Lung (tissue), 17 donors: ENCODE measurements at places on chromosomes 2 and 18. TPM values are rescaled to one million over a fixed set of nuclear protein-coding genes. Genes with fewer than 3 reads are reported as not detected.
A peak's percentile ranks its signal among the peaks of the same experiment; 100 is the strongest.

DNA sequence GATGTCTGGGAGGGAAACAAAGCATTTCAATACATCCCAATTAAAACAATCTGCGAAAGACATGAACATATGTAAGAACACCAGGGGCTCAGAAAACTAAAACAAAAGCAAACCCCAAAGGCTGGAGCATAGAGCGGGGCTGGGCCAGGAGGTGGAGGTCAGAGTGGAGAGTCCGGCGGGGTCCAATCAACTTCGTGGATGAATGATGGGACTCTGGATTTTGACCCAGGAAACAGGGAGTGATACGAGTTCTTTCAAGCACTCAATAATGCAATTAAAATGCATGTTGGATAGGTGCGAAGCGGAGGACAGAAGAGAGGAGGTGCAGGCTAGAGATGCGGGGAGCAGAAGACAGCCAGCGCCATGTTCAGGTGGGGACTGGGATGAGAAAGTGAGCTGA, 200.7 kb upstream of the PXDN start:
- no peaks in the 10 kb centered on the region for H3K36me3 ChIP-seq
- H3K27ac ChIP-seq: no peak overlapping the region

The MYO7B gene
- polyA plus RNA-seq: 1.6 TPM

The MOCOS gene
- 4.1 TPM for polyA plus RNA-seq

GRCh38 chr18:5455674-5456073, 88.1 kb downstream of the EPB41L3 start:
- H3K27ac ChIP-seq: no peak overlapping the region
- H3K4me3 ChIP-seq: no peak overlapping the region
- DNase-seq: no peak
- no peaks in the 10 kb centered on the region for H3K36me3 ChIP-seq
- no peaks in the 10 kb centered on the region for H3K27me3 ChIP-seq

GRCh38 chr18:47893047-47893446, 37.4 kb downstream of the SMAD2 start:
- peaks cover 17% of the 10 kb centered on the region for H3K36me3 ChIP-seq
- H3K27ac ChIP-seq: no peak overlapping the region
- no peaks in the 10 kb centered on the region for H3K27me3 ChIP-seq

DNA sequence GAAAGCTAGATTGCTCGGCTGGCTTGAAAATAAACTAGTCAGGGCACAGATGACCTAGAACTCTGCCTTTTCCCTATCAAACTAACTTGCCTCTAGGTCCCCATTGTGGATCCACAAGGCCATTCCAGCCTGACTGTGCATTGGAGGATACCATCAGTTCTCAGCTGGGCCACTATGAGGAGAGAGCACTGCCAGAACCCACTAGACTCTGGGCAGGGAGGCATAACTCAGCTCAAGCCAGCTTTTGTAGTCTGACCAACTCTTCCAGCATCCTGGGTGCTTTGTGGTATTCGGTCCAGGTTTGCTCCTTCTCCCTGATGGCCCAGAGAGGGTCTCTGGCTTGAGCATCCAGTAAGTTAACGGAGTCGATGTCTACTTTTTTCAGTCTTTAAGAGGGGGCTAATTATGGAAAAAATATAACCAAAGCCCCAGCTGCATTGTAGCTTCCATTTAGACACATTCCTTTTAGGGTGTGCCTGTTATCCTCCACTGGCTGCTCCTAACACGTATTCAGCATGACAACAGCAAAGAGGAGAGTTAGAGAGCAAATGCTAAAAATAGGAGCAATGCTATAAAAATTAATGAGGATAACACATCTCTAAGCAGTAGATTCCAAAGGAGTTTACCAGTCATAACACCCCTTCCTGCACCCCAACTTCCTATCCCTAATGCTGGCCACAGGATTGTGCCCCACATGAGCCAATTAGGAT, 15.2 kb downstream of the GKN2 start:
- no peaks in the 10 kb centered on the region for H3K27me3 ChIP-seq
- H3K4me3 ChIP-seq: no peak overlapping the region
- no peaks in the 10 kb centered on the region for H3K36me3 ChIP-seq
- DNase-seq: no peak

- no peak overlapping the region for H3K27ac ChIP-seq
- H3K4me3 ChIP-seq: no peak overlapping the region
- H3K27me3 ChIP-seq: no peaks in the 10 kb centered on the region
- DNase-seq: no peak
Observed at GRCh38 chr2:48134704-48135103, 228.4 kb upstream of the FBXO11 start.

DNA sequence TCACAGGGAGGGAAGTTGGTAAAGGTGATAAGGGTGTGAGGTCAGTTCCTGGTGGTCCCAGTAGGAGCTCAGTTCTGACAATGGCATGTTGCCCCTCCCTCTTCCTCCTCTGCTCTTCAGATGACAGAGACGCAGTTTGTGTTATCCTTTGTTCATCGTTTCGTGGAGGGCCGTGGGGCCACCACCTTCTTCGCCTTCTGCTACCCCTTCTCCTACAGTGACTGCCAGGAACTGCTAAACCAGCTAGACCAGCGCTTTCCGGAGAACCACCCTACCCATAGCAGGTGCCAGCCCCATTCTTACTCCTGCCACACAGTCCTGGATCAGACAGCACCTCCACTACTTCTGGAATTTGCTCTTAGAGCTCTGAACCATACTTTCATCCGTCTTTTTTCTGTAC, 2.3 kb downstream of the AGBL5 start:
- no peak overlapping the region for H3K27ac ChIP-seq
- peaks cover 16% of the 10 kb centered on the region for H3K4me1 ChIP-seq
- no peak for DNase-seq
- no peaks in the 10 kb centered on the region for H3K27me3 ChIP-seq

GRCh38 chr2:16381511-16381910, 284.1 kb downstream of the CYRIA start:
- no peaks in the 10 kb centered on the region for H3K27me3 ChIP-seq
- H3K36me3 ChIP-seq: no peaks in the 10 kb centered on the region
- no peak overlapping the region for H3K4me3 ChIP-seq
- no peak for DNase-seq
- peaks cover 10% of the 10 kb centered on the region for H3K4me1 ChIP-seq

The GATA6 gene
- polyA plus RNA-seq: 11.5 TPM

DNA sequence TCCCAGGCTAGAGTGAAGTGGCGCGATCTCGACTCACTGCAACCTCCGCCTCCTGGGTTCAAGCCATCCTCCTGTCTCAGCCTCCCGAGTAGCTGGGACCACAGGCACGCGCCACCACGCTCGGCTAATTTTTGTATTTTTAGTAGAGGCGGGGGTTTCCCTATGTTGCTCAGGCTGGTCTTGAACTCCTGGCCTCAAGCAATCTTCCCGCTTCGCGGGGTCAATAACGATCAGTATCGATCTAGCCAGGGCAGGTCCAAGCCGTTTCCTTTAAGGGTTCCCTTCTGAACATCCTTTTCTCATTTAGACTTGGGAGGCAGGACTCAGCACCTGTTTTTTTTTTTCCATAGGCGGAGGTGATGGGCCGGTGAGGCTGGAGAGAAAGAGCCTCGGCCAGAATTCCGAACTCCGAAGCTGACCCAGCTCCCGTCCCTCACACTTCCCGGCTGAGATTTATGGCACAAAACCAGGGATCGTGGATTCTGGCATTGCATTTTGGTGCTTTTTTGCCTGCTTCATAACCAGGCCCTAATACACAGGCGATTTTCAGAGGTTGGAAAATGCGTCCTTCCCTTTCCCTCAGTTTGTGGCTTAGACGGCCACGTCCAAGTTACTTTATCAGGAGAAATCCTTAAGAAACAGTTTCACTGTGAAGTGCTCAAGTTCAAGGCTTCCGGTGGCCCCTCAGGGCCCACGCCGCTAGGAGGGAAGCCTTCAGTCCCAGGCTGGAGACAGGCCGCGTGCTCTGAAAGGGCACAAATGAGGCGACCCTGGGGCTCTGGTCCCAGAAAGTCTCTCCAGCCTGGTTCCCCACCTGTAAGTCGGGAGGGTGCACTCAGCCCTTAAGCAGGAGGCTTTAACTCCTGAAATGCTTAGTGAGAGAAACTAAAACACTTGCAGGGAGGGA, 998 bp upstream of the SLC66A3 start:
- peak overlapping the region; percentile 95 for H3K27ac ChIP-seq
- no peak for DNase-seq
- no peaks in the 10 kb centered on the region for H3K27me3 ChIP-seq
- H3K4me3 ChIP-seq: no peak overlapping the region
- peaks cover 10% of the 10 kb centered on the region for H3K4me1 ChIP-seq

DNA sequence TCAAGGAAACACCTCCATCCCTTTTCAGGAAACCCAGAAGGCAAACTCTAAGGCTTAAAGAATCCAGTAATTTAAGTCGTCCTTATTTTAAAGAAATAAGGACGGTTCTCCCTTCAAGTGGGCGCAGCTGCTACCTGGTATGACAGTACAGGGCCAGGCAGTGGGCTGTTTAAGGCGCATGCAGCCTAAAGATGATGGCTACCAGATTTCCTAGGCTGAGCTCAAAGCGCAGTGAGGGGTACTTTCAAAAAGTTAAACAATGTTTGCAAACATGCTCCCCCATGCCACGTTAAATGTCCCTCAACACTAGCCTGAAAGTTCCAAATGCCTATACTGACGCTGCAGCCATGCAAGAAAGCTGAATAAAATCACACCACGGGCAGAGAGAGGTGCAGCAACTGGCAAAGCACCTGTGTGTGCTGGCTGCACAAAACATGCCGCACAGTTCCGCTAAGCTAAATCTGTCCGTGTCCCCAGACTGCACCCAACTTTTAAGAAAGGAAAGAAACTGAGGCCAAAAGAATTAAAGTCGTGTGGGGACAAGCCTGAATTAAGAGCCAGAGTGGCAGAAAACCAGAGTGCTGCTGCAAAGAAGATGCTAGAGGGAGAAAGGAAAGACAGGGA, 583 bp downstream of the HIBCH start:
- H3K36me3 ChIP-seq: no peaks in the 10 kb centered on the region
- no peak for DNase-seq
- H3K27ac ChIP-seq: peak overlapping the region; percentile 97
- H3K4me1 ChIP-seq: peaks cover 8% of the 10 kb centered on the region
- no peaks in the 10 kb centered on the region for H3K27me3 ChIP-seq

GRCh38 chr18:22026362-22026761, 143.0 kb upstream of the GATA6 start:
- H3K4me1 ChIP-seq: no peaks in the 10 kb centered on the region
- DNase-seq: no peak
- no peak overlapping the region for H3K27ac ChIP-seq
- H3K4me3 ChIP-seq: no peak overlapping the region
- H3K36me3 ChIP-seq: no peaks in the 10 kb centered on the region
- H3K27me3 ChIP-seq: no peaks in the 10 kb centered on the region

The ANKRD36B gene
- 18.0 TPM for polyA plus RNA-seq

The RNF125 gene
- 1.4 TPM for polyA plus RNA-seq

DNA sequence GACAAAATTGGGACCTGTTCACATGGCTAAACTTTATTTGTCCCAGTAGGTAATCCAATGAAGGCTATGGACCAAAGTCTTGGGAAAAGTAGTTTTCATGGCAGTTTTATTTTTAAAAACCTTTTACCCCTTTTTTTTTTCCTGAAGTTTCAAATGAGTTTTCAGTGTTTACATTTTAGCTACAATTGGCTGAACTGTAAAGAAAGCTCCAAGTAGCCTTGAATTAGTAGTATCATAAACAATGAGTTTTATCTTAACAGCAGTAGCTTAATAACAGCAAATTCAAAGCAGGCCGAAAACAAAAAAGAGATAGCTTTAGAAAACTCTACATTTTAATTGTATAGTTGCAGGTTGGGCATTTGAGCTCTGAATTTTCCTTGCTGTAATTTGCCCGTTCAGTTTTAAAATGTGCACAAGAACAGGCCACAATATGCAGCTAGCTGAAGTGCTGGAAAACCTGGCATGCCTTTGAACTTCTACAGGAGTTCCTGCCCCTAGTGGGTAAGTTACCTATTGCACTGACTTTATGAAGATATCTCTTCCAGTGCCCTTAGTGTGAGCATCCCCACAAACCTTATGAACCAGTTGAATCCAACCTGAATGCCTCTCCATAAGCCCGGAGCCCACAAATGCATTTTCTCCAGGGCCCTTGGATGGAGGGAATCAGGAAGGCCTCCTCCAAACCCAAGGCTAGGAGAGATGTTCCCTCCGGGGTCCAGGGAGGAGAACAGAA, 106.7 kb downstream of the XRCC5 start:
- peaks cover 3% of the 10 kb centered on the region for H3K36me3 ChIP-seq
- H3K27ac ChIP-seq: no peak overlapping the region
- peaks cover 11% of the 10 kb centered on the region for H3K4me1 ChIP-seq

The ATOH8 gene
- 63.3 TPM for polyA plus RNA-seq

GRCh38 chr2:105313877-105314276, 15.7 kb downstream of the TGFBRAP1 start:
- no peaks in the 10 kb centered on the region for H3K36me3 ChIP-seq
- H3K4me1 ChIP-seq: no peaks in the 10 kb centered on the region
- no peaks in the 10 kb centered on the region for H3K27me3 ChIP-seq
- no peak overlapping the region for H3K4me3 ChIP-seq
- no peak overlapping the region for H3K27ac ChIP-seq
- no peak for DNase-seq

DNA sequence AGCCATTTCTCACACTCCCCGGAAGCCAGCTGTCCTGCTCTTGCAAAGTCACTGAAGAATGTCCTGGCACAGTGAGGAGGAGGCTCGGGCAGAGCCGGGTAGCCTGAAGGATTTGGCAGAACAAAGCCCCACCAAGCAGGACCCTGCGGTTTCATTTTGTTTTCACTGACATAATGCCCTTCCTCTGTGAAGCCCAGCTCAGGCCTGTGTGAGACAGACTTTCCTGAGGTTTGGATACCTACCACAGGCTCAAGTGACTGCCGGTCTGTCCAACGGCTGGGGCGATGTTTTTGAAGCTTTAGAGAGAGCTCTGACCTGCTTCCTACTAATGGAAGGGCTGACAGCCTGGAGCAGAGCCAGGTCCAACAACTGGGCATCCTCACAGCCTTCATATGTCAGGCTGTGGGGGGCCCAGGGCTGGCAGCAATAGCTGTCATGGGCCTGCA, 99.8 kb upstream of the FZD7 start:
- DNase-seq: no peak
- no peak overlapping the region for H3K4me3 ChIP-seq
- no peaks in the 10 kb centered on the region for H3K27me3 ChIP-seq
- peaks cover 8% of the 10 kb centered on the region for H3K4me1 ChIP-seq
- H3K27ac ChIP-seq: no peak overlapping the region

DNA sequence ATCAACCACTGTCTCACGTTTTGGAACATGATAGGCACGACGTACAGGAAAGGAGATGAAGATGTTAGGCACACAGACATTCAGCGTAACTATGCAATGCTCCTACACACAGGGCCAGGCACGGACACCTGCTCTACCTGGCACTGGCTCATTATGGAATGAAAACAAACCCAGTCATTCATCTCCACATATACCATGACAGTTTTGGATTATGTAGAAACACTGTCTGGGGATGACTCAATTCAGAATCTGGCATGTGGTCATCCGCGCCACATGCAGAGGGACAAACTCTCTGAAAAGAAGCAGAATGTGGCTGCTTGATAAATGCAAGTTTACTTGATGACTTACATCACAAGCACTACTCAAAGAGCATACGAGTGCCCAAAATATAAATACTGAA, 29.5 kb upstream of the NFU1 start:
- peaks cover 10% of the 10 kb centered on the region for H3K36me3 ChIP-seq
- H3K4me1 ChIP-seq: no peaks in the 10 kb centered on the region
- no peak overlapping the region for H3K4me3 ChIP-seq
- H3K27ac ChIP-seq: no peak overlapping the region

- no peaks in the 10 kb centered on the region for H3K27me3 ChIP-seq
- H3K36me3 ChIP-seq: no peaks in the 10 kb centered on the region
- H3K27ac ChIP-seq: no peak overlapping the region
- no peak for DNase-seq
Observed at GRCh38 chr2:134132490-134132857, 121.4 kb upstream of the MGAT5 start.

- H3K4me1 ChIP-seq: peaks cover 9% of the 10 kb centered on the region
- no peaks in the 10 kb centered on the region for H3K27me3 ChIP-seq
- no peak overlapping the region for H3K27ac ChIP-seq
- H3K36me3 ChIP-seq: no peaks in the 10 kb centered on the region
- no peak for DNase-seq
- no peak overlapping the region for H3K4me3 ChIP-seq
Observed at GRCh38 chr18:8657050-8657820, 48.0 kb downstream of the RAB12 start.
